Uterus (tissue), 4 donors: ENCODE measurements at places on chromosomes 7 and 10.
A peak's percentile ranks its signal among the peaks of the same experiment; 100 is the strongest.

DNA sequence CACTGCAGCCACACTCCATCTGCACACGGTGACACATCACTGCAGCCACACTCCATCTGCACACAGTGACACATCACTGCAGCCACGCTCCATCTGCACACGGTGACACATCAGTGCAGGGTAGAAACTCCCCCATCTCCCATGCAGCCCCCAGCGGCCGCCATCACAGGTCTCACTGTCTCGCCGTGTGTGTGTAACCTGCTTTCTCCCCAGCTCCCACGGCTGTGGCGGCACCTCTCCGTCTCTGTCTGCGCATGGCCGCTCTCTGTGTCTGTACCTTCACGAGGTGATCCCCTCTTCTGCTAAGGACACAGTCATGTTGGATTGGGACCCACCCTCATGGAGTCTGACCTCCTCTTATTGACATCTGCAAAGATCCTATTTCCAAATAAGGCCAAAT lies 527.4 kb downstream of the PTPRN2 start:
- DNase-seq = no peak

DNA sequence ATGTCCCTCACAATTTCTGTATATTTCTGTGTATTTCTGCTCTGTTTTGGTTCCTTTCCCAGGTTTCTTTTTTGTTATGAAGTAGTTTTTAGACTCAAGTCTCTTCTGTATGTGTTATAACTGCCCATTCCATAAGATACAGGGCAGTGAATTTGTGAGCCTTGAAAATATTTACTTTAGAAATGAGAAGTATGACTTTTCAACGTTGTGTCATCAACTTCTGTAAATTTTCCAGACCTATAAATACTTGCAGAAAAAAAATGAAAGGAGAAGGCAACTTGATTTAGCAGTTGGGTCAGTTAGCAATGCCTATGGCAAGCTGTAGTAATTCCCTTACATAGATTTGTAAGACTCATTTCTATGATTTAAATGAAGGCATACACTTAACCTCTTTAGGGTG lies 11.5 kb downstream of the EGFR start:
- no peak for DNase-seq

DNA sequence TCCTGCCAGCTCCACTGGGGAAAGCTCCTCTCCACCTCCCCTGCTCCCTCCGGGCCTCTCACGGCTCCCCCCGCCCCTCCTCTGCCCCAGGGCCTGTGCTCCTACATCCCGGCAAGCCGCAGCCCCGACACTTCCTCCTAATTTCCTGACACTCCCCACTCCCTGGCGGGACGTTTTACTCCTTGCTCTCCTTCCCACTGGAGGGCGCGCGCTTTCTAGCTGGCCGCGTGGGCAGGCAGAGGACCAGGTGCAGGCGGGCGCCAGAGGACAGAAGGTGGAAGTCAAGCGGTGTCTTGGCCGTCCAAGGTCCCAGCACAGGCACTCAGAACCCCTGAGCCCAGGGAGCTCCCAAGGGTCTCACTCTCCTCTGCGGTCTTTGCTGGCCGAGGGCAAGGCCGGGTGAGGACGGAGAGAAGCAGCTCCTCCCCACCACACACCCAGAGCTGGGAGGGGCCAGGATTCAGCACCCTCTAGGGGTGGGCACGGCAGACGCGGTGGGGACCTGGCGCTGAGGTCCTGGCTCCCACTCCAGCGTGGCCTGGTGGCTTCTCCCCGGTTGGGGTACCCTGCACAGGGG lies 19.1 kb downstream of the ADAM8 start:
- peak; percentile 42 for DNase-seq

DNA sequence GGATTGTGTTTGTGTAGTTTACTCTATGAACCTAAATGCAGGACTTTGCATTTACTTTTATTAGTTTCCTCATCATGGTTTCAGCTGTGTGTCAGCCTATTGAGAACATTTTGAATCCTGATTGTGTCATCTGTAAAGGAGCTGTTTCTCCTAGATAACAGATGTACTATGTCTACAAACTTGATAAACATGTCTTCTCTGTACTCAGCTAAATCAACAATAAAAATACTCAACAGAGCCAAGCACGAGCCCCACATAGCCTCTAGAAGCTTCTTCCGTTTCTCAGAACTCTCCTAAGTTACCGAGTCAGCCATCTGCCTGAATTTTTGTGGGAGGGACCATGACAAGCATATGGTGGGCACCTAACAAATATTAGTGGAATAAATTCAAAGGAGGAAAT lies 234.7 kb downstream of the SKAP2 start:
- no peak for DNase-seq

DNA sequence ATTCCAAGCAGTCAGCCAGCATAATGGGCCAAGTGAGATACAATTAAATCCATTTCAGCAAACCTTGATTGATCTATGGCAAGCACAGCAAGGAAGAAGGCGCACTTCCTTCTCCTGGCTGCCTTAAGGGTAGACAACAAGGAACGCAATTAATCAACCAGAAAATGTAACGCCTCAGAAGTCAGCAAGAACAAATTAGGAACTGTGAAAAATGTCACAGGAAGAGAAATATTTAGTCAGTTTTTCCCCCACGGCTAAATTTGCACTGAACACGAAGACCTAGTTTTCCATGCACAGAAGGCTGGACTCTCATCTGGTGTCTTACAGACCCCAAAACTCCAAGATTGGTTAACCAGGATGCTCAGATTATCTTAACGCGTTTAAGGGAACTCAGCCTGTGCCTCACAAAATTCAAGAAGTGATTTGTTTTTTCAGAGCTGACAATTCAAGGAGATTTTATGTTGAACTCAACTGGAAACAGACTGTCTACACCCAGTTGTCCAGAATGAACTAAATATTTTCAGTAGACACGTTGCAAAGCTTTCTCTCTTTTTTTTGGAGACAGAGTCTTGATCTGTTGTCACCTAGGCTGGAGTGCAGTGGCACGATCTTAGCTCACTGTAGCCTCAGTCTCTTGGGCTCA lies 14.2 kb downstream of the SNX8 start:
- DNase-seq = no peak

- no peak for DNase-seq
These were observed 229.3 kb upstream of the PRSS58 start for GRCh38 chr7:142487124-142487523.

DNA sequence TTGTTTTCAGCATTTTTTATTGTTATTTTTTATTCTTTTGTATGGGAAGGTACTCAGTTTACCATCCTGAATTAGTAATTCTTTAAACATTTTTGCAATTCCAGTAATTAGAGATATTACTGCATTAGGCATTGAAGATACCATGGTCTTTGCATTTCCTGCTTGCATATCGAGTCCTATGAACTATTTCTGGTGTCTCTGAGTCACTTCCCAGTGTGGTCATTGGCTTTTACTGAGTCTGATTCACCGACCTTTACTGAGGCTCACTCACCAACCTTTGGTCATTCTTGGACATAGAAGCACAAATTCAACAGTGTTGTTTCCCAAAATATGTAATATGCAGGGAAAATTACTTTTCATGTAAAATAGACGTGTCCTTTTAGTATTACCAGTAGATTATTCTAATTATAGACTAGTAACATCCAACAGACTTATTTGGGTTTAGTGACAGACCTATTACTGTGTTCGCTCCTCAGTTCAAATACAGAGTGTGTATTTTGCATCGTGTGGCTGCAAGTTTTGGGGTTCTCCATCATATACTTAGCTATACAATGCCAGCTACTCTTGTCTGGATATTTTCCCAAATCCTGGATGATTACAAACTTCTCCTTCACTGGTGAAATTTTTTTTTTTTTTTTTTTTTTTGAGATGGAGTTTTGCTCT lies 180.7 kb upstream of the PRSS1 start:
- DNase-seq = no peak

- DNase-seq = no peak
These were observed 146.4 kb upstream of the ZNF32 start for GRCh38 chr10:43795093-43795492.

GRCh38 chr10:78763651-78764395 lies 304.9 kb upstream of the ZMIZ1 start:
- DNase-seq = peak; percentile 74

GRCh38 chr10:103740611-103741010 lies 114.8 kb downstream of the SH3PXD2A start:
- no peak for DNase-seq

DNA sequence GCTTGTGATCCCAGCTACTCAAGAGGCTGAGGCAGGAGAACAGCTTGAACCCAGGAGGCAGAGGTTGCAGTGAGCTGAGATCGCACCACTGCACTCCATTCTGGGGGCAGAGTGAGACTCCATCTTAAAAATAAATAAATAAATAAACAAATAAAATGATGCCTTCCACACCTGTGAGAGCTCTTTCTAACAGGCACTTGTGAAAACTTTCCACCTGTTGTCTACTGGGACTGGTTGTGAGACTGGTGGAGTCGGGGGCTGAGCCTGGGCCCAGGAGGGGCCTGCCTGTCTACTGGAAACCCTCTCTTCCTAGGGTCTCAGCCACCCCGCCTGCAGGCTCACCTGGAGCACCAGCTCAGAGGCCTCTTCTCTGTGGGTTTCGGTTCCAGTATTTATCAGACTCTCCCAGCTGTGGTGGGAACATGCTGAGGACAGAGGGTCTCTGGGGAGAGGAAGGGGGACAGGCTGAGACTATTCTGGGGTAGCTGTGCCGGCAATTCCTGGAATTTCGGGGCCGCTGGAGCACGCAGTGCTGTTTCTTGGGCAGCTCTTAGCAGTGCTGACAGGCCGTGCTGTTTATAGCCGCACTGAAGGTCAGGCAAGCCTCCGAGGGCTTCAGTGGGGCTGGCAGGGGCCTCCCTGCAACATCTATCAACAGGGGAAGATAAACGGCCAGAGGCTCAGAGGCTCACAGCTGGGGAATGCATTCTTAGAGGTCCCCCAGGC lies 3.8 kb downstream of the LDB3 start:
- peak; percentile 65 for DNase-seq

- DNase-seq = no peak
These were observed 52.9 kb upstream of the PIK3CG start for GRCh38 chr7:106812027-106812643.

- no peak for DNase-seq
These were observed 52.2 kb downstream of the ASB13 start for GRCh38 chr10:5614155-5614721.

DNA sequence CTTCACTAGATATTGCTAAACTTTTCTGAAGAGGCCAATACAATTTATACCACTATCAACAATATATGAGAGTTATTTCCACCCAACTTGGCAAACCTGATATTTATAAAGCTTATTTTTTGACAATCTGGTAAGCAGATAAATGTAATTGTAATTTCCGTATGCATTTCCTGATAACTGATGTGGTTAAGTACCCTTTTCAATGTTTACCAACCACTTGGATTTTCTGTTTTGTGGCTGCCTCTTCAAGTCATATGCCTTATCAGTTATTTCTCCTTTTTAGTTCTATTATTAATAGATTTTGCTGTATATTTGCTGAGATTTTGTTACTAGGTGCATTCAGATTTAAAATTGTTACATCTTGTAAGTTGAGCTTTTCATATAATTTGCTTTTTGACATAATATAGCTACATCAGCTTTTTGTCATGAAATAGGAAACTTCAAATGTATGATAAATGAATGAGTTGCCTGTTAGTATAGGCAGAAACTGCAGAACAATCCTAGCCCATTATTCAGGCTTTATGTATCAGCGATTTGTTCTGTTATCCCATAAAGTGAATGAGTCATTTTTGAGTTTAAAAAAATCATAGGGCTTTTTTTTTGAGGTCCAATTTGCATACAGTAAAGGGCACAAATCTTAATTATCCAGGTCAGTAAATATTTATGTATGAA lies 11.5 kb downstream of the SGPL1 start:
- DNase-seq = no peak

GRCh38 chr7:75835688-75836285 lies 22.2 kb upstream of the CCL24 start:
- no peak for DNase-seq
